ENCODE measurements at places on chromosomes 3 and 15.
A peak's percentile ranks its signal among the peaks of the same experiment; 100 is the strongest.

GRCh38 chr15:51077221-51078153, 17.2 kb downstream of the TNFAIP8L3 start:
- peak; percentile 82 for DNase-seq
- H3K27ac ChIP-seq: peak overlapping the region; percentile 56
- no peaks in the 10 kb centered on the region for H3K36me3 ChIP-seq
- peaks cover 10% of the 10 kb centered on the region for H3K27me3 ChIP-seq

DNA sequence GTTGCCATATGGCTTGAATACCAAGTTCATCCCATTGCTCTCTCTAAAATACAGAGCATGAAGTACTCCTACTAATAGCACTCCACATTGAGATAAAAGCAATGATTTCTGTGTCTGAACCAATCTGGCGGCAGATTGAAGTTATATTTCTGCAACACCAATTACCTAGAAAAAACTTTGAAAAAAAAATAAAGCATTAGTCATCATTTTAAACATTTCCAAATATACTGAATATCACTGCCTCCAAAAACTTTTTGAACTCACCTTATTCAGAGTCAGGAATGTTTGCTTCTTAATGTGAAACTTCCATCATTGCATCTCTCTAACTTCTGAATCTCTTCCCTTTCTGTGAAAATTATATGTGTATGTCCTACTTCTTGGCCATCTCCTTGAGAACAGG, 540.5 kb downstream of the GRM7 start:
- DNase-seq: no peak
- no peaks in the 10 kb centered on the region for H3K27me3 ChIP-seq
- H3K4me1 ChIP-seq: no peaks in the 10 kb centered on the region
- H3K36me3 ChIP-seq: no peaks in the 10 kb centered on the region

- no peaks in the 10 kb centered on the region for H3K36me3 ChIP-seq
- H3K4me1 ChIP-seq: peaks cover 19% of the 10 kb centered on the region
- H3K4me3 ChIP-seq: no peak overlapping the region
- H3K27me3 ChIP-seq: peaks cover 1% of the 10 kb centered on the region
- DNase-seq: no peak
Observed at GRCh38 chr3:184619369-184619768, 57.8 kb downstream of the EPHB3 start.

DNA sequence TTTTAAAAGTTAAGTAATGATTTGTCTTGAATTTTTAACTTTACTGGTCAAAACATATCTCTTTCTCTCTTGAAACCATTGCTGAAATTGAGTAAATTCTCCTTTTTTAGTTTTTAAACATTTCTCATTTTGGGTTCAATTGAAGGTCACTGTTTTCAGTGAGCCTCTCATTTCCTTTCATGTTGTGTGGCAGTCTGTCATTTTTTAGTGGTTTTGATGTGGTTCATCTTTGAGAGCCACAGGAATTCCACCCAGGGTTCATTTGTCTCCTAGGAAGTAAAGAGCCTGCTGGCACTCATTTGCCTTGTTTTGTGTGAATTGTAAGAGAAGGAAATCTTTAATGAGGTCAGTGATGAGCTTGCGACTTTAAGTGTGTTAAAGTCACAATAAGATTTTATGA, 10.4 kb downstream of the CLDN11 start:
- peaks cover 17% of the 10 kb centered on the region for H3K4me1 ChIP-seq
- no peak overlapping the region for H3K27ac ChIP-seq
- no peak for DNase-seq
- no peak overlapping the region for H3K4me3 ChIP-seq

- DNase-seq: no peak
- no peak overlapping the region for H3K4me3 ChIP-seq
- H3K27me3 ChIP-seq: peaks cover 5% of the 10 kb centered on the region
- H3K4me1 ChIP-seq: no peaks in the 10 kb centered on the region
- no peaks in the 10 kb centered on the region for H3K36me3 ChIP-seq
Observed at GRCh38 chr3:190721330-190721729, 141.2 kb downstream of the GMNC start.
